Stimulated activated CD8-positive, alpha-beta memory T cell treated with anti-CD3 and anti-CD28 coated beads, Interleukin-15, amount 100 ng/mL, for 48 hours (primary cell): ENCODE measurements at places on chromosomes 1 and 21.

- DNase-seq: peak; percentile 26
Measured at GRCh38 chr1:231612393-231613089, 14.0 kb upstream of the DISC1 start.

DNA sequence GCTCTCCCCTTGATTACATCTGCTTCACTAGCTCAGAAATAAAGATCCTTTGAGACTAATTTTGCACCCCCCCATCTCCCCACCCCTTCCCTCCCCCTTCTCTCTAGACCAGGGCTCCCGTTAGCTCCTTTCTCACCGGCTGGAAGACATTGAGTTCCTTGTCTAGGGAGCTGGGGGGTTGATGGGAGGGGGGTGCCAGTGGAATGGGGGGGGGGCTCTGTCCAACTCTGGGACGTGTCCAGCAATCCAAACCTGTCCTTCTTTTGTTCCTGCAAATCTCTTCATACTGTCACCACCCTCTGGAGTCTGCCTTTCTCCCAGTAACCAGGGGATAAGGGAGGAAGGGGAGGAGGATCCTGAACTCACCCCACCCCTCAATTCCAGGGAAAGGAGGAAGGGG, 61.9 kb downstream of the RHBG start:
- no peak for DNase-seq

DNA sequence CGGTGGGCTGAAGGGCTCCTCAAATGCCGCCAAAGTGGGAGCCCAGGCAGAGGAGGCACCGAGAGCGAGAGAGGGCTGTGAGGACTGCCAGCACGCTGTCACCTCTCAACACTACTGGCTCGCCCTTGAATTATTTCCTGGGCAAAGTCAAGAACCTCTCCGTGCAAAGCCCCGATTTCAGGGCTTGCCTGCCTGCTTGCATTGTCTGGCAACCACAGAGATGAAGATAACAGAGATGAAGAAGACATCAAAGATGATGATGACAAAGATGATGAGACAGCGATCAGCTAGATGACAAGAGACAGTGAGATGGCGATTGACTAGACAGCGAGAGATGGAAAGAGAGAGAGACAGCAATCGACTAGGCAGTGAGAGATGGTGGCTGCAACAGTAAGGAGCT, 976.5 kb downstream of the ADGRL2 start:
- DNase-seq: no peak

GRCh38 chr1:150544204-150544603, 5.0 kb upstream of the ADAMTSL4 start:
- no peak for DNase-seq

DNA sequence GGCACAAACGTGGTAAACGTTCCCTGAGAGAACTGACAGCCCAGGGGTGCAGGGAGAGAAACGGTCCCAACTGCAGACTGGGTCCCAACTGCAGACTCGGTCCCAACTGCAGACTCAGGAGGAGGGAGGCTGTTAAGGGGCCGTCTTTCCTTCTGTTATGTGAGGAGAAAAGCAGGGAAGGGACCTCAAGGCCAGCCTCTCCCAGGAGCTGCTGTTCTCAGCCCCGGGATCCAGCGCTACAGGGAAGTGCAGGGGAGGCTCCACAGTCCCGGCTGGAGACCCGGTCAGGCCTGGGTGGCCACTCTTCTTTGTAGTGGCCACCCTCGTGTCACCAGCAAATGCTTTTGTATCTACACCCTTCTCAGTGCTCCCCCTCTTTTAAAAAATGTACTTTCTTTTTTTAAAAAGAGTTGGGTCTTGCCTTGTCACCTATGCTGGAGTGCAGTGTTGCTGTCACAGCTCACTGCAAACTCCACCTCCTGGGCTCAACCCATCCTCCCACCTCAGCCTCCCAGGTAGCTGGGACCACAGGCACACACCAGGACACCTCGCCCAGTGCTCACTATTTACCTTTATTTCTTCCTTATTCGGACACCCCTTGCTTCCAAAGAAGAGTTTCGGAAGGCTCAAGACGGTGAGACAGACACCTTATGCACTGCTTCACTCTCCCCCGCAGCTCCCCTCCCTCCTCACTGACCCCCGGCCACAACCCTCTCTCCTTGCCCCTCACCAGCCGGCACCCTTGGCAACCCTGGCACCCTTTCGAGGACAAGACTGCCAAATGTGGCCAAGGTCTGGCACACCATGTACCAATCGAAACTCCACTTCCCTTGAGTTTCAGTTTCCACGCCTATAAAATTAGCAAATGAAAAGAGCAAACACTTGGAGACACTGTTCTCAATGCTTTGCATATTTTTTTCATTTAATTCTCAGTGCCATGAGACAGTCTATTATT, 21.8 kb downstream of the CAPN2 start:
- no peak for DNase-seq

DNA sequence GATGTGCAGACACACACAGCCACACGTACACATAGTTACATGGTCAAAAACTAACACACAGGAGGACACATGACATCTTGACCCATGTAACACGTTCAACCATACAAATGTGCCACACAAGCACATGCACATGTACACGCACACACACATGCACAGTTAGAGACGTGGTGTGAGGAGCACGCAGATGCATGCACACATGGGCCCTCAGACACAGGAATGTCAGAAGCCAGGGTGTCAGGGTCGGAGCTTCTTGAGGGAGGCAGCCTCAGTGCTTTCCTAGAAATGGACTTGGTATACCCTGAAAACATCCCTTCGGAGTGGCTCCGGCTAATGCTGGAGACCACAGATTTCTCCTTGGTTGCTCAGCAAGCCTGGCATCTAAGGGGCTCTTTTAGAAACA, 114.3 kb downstream of the DMRTB1 start:
- no peak for DNase-seq

- no peak for DNase-seq
Measured at GRCh38 chr1:221565711-221566110, 176.2 kb downstream of the DUSP10 start.

- DNase-seq: no peak
Measured at GRCh38 chr1:84919461-84919970, 26.5 kb upstream of the LPAR3 start.

- no peak for DNase-seq
Measured at GRCh38 chr1:51329443-51330325, 678 bp downstream of the TTC39A start.

GRCh38 chr1:175646439-175647209, 96.8 kb downstream of the TNR start:
- no peak for DNase-seq

DNA sequence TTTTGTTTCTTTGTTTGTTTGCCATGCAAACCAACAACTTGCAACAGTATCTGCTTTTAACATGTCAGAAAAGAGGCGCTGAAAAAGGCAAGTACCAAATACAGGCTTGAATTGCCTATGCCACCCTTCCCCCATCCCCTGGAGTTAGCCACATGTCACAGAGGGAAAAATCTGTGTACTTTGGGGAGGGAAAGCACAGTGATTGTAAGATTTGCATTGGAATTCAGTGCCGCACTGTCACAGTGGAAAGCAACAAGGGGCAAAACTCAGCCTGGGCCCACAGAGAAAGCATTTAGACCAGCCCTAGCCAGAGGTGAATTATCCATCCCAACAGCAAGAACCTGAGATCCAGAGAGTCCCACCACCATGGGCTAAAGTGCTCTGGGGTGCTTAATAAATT, 52.4 kb upstream of the ACADM start:
- no peak for DNase-seq

GRCh38 chr21:33478935-33479678, 667 bp downstream of the TMEM50B start:
- DNase-seq: peak; percentile 10

- DNase-seq: no peak
Measured at GRCh38 chr1:17075470-17076255, 21.8 kb upstream of the SDHB start.

- no peak for DNase-seq
Measured at GRCh38 chr1:161159913-161160243, 578 bp downstream of the USP21 start.

GRCh38 chr21:19141511-19141910, 737.9 kb upstream of the TMPRSS15 start:
- no peak for DNase-seq

DNA sequence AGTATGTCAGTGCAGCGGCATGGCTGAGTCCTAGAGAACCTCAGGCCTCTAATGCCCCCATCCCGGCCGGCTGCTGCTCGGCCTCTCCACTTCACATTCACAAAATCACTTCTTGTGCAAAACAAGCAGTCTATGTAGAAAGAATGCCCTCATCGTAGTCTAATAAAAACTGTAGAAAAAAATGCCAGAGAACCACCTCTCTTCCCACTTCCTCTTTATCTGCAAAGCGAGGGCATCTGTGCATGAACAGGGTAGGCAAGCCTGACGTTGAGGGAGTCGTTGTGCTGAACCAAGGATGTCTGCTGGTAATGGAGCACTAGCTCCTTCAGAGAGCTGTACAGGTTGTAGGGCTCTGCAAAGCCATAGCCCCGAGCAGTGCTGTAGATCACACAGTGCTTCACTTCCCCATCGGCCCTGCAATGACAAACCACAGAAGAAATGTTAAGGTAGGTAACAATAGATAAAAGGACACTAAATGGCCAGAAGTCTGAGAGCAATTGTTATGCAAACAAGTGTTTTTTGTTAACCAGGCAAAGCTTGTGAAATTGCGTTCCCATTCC, 88.9 kb downstream of the PIK3R3 start:
- DNase-seq: no peak

GRCh38 chr1:191222206-191222605, 744.5 kb upstream of the BRINP3 start:
- DNase-seq: no peak

DNA sequence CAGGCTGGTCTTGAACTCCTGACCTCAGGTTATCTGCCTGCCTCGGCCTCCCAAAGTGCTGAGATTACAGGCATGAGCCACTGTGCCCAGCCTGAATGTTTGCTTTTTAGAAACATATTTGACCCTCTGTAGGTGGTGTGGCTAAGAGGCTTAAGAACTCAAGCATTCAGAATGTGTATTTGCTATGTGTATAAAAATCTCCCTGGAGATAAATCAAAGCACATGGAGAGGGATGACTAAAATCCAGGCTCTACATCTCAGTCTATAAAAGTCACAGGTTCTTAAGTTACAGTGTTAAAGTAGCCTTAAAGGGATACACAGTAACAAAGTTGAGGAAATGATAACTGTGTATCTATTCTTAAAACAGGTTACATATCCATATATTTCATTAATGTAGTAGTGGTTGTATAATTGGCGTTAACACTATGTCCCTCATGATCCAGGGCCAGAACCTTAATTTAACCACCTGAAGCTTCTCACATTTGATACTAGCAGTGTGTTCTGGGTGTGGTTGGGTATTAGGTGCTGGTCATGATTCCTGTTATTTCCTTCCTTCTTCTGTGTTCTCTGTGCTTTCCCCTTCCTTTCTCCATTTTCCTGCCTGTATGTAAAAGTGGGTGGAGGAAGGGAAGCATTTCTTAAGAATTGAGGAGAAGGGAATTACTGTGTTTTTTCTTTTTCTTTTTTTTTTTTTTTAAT, 16.2 kb downstream of the GIPC2 start:
- no peak for DNase-seq

GRCh38 chr1:158008630-158009029, 15.2 kb downstream of the KIRREL1 start:
- no peak for DNase-seq

DNA sequence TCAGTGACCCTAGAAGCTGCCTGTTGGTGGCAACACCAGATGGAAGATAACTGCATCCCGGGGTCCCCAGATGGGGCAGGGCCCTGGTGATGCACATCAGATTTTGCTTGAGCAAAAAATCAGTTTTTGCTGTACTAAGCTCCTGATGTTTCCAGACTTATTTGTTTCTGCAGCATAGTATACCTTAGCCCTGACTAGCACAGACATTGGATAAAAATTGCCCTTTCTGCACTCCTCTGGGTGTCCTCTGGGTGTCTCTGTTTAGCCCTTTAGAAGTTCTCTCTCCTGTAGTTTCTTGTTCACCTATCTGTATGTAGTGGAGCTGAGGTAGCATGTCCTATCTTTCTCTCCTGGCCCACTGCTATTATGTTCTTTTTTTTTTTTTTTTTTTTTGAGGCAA, 30.3 kb upstream of the PLA2G2C start:
- DNase-seq: no peak

DNA sequence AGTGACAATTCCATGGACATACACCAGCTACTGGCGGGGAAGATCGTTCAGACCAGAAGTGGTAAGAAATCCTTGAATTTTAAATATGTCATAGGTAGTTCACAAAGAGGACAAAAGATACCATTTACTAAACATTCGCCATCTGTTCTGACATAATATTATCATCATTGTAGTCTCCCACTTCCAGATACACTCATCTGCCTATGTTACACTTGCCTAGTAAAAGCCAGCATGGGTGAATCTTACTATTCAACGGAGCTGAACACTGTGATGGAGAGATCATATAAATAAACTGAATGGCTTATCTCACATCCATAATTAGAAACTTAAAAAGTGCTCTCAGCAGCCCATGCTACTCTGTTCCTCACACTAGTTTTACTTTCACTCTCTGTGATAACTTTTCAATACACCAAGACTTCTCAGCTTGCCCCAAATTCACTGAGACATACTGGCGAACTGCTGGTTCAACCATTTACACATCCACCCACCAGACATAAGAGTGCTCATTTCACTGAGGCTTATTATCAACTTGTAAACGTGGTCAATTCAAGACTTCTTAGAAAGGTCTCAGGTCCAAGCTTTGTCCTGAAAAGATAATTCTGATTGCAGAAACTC, 463 bp upstream of the PRRC2C start:
- DNase-seq: no peak

- no peak for DNase-seq
Measured at GRCh38 chr1:160685266-160685665, 26.4 kb downstream of the CD48 start.
